ENCODE measurements at places on chromosomes 5 and 9. TPM values are rescaled to one million over a fixed set of nuclear protein-coding genes. Genes with fewer than 3 reads are reported as not detected.
A peak's percentile ranks its signal among the peaks of the same experiment; 100 is the strongest.

- no peak for DNase-seq
These were observed 28.8 kb upstream of the TLE4 start for GRCh38 chr9:79542735-79543620.

DNA sequence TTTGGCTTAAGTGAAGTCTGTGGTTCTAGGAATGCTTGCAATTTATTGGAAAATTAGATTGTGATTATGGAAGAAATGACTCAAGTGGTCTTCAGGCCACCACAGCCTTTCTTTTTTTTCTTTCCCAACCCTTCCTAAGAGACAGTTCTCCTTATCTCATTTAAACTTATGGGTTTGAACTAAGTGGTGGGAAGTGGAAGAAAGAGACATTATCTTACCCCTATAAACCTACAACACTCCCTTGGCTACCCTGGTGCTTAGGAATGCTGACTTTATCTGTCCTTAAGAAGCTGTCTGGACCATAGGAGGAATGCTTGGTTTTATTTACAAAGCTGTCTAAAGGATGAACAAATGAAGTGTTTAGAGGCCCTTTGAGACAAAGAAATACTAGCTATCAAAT lies 5.1 kb upstream of the ERAP1 start:
- no peak for DNase-seq

Gene ERP44
- total RNA-seq = 4.7 TPM

DNA sequence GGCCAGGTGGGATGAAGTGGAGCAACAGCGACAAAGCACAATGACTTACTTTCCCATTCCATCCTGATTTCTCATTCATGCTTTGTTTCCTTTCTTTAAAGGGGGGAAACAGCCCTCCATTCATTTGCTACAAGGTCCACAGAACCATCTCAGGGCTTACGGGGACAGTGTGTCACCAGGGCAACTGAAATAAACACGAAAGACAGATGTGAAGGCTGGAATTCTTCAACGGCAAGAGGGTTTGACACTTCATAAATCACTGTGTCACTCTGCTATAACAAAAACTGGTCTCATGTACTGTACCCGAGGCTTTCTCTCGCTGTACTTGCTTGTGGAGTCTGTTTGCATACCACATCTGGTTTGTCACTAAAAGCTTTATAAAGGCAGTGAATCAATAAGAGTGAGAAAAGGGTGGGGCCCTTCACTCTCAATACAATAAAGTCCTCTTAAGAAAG lies 150.8 kb downstream of the EFNA5 start:
- DNase-seq = peak; percentile 72

GRCh38 chr9:38289866-38290245 lies 102.6 kb upstream of the ALDH1B1 start:
- peak; percentile 30 for DNase-seq

Gene IQGAP2
- 42.0 TPM for total RNA-seq

GRCh38 chr5:121968910-121969607 lies 7.3 kb downstream of the SRFBP1 start:
- DNase-seq = peak; percentile 77

DNA sequence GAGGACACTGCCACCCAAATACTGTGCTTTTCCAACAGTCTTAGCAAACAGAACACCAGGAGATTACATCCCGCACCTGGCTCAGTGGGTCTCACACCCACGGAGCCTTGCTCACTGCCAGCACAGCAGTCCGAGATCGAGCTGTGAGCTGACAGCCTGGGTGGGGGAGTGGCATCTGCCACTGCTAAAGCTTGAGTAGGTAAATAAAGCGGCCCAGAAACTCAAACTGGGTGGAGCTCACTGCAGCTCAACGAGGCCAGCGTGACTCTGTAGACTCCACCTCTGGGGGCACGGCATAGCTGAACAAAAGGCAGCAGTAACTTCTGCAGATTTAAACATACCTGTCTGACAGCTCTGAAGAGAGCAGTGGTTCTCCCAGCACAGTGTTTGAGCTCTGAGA lies 28.8 kb downstream of the EPB41L4A start:
- peak; percentile 79 for DNase-seq

- no peak for DNase-seq
These were observed 61.5 kb downstream of the NR3C1 start for GRCh38 chr5:143341807-143342570.

DNA sequence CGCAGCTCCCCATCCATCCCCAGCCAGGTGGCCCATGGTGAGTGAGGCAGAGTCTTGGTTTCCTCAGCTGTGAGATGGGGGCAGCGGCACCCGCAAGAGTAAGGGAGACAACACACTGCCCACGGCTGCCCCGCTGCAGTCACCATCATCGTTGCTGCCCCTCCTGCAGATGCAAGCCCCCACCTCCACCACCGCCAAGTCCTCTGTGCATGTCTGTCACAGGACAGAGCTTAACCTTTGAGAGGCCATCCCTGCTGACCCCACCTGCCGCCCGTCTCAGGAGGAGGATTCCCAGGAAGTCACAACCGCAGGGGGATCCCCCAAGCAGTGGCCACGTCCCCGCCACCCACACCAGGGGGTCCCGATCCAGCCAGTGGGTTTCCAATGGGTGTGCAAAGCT lies 113.7 kb downstream of the VAV2 start:
- no peak for DNase-seq

Gene TMEM252
- total RNA-seq = not detected

Gene FOXD4L6
- total RNA-seq = 2.3 TPM

DNA sequence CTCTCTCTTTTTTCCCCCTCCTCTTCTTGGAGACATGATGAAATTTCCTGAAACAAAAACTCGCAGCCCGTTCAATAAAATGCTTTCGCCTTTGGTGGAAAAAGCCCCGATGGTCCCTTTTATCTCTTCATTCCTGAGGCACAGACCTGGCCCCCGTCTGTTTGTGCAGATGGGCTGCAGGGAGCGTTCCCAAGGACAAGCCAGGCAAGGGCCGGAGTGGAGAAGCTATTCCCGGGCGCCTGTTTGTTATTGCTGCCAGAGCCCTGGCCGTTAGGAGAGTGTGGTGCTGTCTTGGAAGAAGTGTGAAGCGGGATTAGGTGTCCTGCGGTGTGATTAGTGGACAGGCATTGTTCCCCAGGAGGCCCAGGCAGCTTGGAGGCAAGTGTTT lies 71.9 kb downstream of the SMIM23 start:
- DNase-seq = no peak

GRCh38 chr5:94310833-94311232 lies 307.6 kb downstream of the KIAA0825 start:
- no peak for DNase-seq

- no peak for DNase-seq
These were observed 194.5 kb downstream of the NR3C1 start for GRCh38 chr5:143208781-143209510.

Gene GPX3
- total RNA-seq = 70.5 TPM

DNA sequence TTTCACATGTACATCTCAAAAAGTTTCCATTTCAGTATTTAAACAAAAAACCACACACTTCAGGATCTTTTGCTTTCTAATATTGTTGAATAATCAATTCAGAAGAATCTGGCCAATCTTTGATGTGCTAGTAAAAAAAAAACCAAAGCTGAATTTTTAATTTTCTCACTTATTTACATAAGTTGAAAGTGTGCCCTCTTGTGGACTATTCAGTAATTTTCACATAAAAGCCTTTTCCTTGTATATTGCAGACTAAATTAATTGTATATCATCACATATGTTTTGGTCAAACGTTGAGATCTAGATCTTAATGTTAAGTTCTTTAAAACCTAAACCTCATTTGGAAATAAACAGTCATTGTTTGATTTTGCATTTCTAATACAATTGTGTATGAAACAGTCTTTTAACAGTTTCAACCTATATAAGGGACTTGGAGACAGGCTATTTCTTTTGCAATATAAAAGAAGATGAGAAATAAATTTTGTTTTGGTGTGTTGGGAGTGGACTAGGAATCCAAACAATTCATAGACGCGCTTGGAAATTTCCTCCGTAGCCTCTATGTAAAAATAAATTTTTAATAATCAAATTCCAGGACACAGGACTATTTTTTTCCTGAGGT lies 68.1 kb downstream of the NIPBL start:
- no peak for DNase-seq

- DNase-seq = no peak
These were observed 144.9 kb downstream of the MYO10 start for GRCh38 chr5:16791036-16791705.

GRCh38 chr5:68192679-68193060 lies 22.9 kb upstream of the PIK3R1 start:
- DNase-seq = no peak

- no peak for DNase-seq
These were observed 806.5 kb downstream of the PRELID2 start for GRCh38 chr5:145028626-145029025.

Gene IGFBPL1
- total RNA-seq = 2.2 TPM

Gene SLC25A48
- total RNA-seq = not detected

GRCh38 chr5:154588091-154588774 lies 110.2 kb upstream of the HAND1 start:
- DNase-seq = no peak

DNA sequence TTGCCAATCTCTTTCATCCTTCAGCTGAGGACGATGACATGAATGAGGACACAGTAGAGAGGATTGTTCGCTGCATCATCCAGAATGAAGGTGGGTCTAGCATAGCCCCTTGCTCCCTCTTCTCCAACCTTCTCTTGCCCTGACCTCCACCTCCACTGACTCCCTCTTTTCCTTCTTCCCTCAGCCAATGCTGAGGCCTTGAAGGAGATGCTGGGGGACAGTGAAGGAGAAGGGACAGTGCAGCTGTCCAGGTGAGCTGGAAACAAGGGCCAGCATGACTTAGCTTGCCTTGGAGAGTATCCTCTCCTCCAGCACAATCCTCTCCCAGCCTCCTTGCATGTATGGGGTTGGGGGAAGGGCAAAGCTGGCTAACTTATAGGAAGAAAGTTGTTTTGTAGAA lies 2.0 kb downstream of the RELL2 start:
- no peak for DNase-seq

DNA sequence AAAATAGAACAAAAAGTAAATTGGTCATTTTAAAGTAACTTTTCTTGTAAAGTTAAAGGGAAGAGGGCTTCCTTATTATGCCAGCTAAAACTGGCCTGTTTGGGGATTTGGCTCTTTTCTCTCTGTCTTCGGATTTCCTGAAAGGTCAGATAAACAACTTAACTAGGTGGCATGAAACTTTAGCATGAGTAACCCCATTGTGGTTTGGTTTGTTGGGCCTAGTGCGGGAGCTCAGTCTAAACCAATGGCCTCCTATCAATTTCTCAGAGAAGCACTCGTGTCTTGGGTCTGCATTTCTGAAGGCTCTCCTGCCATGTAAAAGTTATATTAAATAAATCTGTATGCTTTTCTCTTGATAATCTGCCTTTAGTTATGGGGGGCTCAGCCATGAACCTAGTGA lies 48.5 kb upstream of the ANKH start:
- no peak for DNase-seq

DNA sequence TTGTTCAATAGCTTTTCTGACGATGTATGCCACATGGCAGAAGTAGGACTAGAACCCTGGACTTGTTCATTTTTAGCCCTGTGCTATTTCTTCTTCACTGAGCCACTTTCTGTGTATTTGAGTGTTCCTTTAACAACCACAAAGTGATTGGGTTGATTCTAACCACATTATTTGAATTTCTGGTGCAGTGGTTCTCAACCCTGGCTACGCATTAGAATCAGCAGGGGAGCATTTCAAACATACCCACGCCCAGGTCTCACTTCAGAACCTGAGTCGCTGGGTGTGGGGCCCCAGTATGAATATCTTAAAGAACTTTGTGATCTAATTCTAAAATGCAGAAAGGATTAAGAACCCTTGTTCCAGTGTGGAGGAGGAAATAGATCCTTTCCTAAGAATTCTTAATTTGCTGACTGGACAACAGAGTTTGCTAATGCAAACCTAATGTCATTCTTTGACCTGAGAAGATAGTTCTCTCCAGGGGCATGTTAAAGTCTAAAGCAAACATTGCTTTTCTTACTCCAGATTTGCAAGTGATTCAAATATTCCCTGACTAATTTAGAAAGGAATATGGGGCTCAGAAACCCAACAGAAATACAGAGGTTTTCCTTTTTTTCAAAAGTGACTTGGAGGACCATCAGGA lies 75.4 kb upstream of the GDNF start:
- DNase-seq = no peak

Gene IL5
- not detected for total RNA-seq

GRCh38 chr5:55923177-55923771 lies 71.5 kb downstream of the IL6ST start:
- DNase-seq = peak; percentile 33

GRCh38 chr5:80483636-80484232 lies 4.2 kb upstream of the FAM151B start:
- DNase-seq = no peak

GRCh38 chr9:6944896-6945295 lies 187.1 kb downstream of the KDM4C start:
- no peak for DNase-seq
